ENCODE measurements at places on chromosomes 2 and 18.
A peak's percentile ranks its signal among the peaks of the same experiment; 100 is the strongest.

DNA sequence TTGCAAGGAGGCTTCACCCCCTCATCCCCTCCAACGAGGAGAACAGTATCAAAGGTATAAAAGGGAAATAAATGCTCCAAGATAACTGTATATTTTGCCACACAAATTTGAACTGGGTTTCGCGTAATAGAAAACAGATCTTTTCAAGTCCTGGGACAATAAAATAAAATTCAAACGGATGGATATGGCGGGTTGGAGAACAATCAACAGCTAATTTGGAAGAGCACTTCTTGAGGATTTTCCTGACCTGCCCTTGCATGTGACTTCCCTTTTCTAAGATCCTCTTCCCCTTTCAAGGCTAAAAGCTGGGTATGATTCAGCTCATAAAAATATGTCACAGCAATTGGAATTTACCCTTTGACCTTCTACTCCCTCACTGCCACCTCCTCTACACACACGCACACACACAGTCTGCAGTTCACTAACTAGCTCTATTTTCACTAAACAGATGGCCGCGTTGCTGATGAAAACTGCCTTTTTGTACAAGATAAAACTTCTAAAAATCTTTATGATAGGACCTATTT lies 386.9 kb downstream of the FIGN start:
- peak; percentile 90 for DNase-seq

DNA sequence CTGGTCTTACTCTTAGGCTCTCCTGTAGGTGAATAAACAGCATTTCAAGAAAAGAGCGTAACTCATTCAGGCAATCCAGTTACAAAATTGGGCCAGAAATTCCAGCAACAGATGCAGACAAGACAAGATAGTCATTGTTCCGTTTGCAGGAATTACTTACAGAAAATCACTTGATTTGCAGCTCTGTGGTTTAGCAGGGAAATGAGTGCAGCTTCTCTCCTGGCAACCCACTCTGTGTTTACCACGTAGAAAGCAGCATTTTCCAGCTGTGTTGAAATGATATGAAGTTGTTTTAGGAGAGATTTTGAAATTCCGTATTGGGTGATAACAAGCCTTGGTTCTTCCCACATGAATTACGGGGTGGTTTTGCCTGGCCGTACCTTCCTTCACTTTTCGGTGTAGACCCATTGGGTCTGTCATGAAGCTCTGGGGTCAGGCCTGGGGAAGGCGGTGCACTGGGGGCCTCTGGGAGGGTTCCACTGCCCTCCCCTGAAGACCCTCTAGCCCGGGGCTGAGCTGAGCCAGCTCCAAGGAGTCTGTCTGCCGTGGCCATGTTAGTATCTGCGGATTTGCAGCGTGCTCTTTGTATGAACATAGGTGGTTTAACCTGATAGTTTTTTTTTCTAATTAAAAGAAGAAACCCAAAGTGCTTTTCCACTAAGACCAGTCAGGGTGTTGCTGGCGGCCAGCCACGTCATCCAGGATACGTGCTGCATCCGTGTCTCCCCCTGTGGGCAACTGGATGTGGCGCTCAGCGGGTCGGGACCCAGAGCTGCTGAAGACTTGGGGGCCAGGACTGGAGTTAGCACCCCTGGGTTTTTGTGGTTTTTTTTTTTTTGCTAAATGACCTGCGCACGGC lies 58.9 kb upstream of the KCNG2 start:
- DNase-seq: no peak

- no peak for DNase-seq
These were observed 12.3 kb downstream of the AQP12B start for GRCh38 chr2:240670402-240670801.

DNA sequence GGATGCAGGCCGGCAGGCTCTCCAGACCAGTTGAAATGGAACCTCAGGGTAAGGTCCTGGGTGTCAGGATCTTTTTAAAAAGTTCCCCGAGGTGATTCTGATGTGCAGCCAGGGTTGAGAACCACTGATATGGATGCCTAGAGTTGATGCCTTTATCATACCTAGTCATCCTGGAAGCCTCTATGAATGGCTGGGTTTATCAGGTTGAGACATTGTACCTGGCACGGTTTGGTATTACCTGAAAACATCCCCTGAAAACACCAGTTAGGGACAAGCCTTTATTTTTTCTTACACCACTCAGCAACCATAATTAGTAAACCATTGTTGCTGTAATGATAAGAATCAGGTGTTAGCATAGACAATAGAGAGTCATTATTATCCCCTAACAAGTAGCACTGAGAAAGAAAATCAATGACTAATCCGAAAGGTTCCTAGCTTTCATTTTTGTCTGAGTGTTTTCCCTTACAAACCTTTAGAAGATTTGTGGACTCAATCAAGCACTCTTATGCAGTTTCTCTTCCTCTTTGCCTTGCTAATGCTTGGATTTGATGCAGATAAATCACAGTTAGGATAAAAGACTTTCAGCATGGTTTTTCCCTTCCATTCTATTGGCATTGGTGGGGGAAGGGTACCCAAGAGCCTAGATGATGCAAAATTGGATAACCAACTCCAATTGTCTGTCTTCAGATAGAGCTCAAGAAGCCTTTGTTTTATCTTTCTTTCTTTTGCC lies 116.5 kb upstream of the LYPD6 start:
- DNase-seq: no peak

DNA sequence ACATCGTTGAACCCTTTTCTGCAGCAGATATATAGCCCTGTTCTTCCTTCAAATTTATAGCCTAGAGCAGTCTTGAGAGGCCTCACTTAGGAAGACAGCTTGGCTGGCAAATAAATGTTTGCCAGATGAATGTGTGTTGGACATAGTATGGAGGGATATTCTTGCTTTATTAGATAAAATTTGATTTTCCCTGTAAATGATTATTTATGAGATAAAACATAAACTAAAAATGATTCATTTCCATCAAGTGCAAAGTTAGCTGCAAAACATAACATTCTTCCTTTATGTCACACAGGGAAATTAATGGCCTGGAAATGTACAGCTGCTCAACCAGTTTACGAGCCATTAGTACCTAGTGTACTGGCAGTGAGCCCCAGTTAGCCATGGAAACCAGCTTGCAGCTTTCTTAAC lies 82.5 kb downstream of the LIMS1 start:
- DNase-seq: peak; percentile 81

- DNase-seq: peak; percentile 75
These were observed 57.8 kb upstream of the RGPD5 start for GRCh38 chr2:109736177-109736827.

GRCh38 chr2:234147335-234147861 lies 96.9 kb downstream of the SPP2 start:
- DNase-seq: no peak

DNA sequence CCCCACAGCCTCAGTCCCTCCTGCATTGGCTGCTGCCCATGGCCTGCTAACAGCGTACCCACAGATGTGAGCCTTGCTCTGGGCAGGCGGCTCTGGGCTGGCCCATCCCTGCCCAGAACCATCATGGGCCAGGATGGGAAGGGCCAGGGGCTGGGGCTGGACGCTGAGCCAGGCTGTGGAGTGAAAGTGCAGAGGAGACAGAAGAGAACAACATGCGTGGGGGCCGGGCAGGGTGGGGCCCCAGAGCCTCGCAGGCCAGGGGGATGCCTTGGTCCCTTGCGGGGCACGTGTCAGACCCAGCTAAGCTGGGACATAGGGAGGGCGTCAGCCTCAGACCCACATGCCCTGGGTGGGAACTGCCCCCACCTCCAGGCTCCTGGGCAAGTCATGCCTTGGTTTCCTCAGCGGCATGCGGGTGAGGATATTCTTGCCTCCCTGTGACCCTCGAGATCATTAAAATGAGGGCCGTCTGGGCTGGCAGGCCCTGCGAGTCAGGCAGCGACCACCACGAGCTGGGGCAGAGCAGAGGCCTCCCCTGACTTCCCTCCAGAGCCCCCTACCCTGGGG lies 27.3 kb downstream of the GPC1 start:
- no peak for DNase-seq

- DNase-seq: no peak
These were observed 86.0 kb downstream of the TPO start for GRCh38 chr2:1499033-1499795.

GRCh38 chr18:40576507-40577115 lies 1378.4 kb upstream of the PIK3C3 start:
- DNase-seq: no peak

- no peak for DNase-seq
These were observed 34.1 kb downstream of the PARD6G start for GRCh38 chr18:80213182-80213581.

- peak; percentile 45 for DNase-seq
These were observed 443 bp downstream of the CPSF3 start for GRCh38 chr2:9423922-9424272.

DNA sequence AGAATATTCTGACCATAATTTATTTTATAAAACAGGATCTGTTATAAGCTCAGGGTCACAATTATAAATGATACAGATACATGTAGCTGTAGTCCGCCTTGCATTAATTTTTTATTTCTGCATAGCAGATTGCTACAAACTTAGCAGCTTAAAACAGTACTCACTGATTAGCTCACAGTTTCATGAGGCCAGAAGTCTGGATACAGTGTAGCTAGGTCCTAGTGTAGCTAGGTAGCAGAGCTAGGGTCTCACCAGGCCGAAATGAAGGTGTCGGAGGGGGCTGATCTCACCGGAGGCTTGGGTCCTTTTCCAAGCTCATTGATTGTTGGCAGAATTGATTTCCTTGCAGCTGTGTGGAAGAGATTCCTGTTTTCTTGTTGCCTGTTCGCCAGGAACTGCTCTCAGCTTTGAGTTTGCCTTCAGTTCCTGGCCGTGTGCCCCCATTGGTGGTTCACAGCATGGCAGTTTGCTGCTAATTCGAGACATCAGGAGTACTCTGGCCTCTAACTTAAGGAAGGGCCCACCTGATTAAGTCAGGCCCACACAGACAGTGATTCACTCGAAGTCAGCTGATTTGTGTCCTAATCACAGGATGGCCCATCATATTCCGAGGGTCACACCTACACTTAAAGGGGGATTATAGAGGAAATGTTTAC lies 18.4 kb downstream of the NAPG start:
- DNase-seq: no peak

DNA sequence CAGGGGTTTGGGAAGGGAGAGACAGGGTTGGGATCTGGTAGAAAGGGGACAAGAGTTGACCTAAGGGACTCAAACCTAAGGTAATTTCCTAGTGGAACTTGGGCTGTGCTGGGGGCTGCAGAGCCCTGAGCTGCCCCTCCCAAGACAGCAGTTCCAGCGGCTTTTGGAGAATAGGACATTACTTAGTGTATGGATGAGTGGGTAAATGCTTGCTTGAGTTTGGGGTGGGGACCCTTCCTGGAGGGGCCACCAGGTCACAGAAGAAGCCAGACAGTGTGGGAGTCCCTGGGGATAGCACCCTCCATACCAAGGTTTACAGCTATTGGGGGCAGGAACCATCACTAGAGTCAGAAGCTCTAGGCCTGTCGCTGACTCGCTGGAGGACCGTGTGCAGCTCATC lies 111.5 kb downstream of the CAPN13 start:
- DNase-seq: no peak

GRCh38 chr18:42545825-42546224 lies 569.7 kb downstream of the RIT2 start:
- no peak for DNase-seq

DNA sequence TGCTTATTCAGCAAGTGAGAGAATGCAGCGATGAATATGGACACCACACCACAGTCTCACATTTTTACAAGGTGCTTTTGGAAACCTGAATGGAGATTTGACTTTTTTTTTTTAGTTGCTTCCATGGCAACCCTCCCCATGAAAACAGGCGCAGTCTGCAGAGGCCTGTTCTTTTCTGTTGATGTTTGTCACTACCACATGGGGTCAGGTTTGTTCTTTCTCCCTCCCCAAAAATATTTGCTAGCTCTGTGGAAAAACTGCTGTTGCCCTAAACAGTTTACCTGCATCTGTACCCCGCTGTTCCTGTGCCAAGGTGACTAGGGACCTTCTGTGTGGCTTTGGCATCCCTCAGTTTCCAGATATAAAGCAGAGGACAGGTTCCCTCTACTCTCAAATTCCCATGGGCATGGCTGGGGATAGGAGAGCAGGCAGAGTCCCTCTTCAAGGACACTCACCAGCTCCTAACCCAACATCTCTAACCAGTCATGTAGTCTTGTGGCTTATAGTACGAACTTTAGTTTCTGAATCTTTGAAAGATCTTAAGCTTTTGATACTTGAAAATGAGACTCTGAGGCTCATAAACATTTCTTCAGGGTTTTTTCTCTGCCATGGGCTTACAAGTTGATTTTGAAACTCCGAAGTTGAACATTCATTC lies 14.7 kb upstream of the MAPRE2 start:
- DNase-seq: no peak

- DNase-seq: no peak
These were observed 31.8 kb downstream of the SP100 start for GRCh38 chr2:230447455-230448451.

- peak; percentile 39 for DNase-seq
These were observed 55.3 kb upstream of the HK2 start for GRCh38 chr2:74778381-74779264.

DNA sequence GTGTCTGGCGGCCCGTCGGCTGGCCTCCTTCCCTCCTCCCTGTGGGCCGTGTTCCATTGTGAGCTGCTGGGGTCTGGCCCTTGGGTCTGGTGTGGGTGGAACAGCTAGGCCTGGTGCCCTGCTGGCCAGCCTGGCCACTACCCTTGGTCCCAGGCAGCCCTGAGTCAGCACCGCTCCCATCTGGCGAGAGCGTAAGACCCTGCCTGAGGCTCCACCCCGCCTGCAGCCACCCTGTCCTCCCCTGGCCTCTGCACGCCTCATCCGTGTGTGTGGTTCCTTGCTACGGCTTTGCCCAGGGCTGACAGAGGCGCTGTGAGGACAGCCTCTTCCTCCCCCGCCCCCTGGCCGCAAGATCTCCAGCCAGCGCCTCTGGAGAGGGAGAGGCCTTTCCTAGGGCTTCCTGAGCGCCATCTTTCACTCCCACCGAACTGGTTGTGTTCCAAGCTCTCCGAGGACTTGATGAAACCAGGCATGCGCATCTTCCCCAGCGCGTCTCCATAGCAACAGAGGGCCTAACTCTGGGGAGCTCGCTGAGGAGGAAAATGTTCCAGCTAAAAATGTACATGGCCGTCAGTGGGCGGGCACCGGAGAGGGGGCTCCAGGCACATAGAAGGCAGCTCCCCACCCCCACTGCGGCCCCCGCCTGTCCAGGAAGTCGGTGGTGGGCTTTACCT lies 83.0 kb downstream of the STPG4 start:
- peak; percentile 52 for DNase-seq

DNA sequence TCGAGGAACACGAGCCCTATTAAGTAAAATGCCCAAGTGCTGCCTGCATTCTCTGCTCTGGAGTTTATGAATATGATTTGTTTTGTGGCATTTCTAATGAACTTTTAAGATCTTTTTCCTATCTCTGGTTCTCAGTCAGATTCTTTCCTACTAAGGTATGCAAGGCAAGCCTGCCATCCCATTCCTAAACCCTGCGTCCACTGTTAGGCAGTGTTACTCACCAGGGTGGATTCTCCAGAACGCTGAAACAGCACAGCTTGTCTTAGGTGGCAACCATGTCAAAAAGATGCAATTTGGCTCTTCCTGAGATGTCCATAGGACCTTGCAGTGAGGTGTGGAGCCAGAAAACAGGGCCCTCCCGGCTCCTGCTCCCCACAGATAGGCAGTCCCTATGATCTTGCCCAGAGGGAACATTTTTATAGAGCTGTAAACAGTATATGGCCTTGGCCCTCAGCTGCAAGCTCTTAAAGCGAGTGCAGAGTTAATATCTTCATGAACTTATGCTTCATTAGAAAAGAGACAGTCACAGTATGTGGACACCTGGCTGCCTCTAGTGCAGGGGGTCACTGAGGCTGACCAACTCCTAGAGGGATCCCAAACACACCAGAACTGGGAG lies 84.4 kb downstream of the TPGS2 start:
- peak; percentile 73 for DNase-seq

Data from EH (cell line).